ENCODE measurements at places on chromosomes 12 and 14.

DNA sequence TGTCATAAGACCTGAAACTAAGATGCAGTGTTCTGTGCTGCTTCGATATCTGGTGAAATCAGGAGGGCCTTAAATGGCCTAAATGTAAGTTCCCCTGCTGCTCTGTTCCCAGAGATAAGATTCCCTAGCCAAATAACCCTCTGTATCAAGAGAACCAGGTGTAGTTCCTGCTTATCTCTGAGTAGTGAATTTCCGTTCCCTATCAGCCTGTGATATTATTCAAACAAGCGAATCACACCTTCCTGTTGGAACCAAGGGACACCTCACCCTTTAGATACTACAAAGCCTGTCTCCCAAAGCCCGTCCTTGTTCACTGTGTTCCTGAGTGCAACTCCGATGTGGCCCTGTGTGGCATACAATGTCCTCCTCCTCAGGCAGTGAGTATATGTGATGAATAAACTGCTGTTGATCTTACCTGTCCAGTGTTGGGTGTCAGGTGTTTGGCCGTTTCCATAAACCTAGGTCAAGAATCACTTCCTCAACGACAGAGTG, 52.2 kb upstream of the COCH start:
- DNase-seq, result no peak

DNA sequence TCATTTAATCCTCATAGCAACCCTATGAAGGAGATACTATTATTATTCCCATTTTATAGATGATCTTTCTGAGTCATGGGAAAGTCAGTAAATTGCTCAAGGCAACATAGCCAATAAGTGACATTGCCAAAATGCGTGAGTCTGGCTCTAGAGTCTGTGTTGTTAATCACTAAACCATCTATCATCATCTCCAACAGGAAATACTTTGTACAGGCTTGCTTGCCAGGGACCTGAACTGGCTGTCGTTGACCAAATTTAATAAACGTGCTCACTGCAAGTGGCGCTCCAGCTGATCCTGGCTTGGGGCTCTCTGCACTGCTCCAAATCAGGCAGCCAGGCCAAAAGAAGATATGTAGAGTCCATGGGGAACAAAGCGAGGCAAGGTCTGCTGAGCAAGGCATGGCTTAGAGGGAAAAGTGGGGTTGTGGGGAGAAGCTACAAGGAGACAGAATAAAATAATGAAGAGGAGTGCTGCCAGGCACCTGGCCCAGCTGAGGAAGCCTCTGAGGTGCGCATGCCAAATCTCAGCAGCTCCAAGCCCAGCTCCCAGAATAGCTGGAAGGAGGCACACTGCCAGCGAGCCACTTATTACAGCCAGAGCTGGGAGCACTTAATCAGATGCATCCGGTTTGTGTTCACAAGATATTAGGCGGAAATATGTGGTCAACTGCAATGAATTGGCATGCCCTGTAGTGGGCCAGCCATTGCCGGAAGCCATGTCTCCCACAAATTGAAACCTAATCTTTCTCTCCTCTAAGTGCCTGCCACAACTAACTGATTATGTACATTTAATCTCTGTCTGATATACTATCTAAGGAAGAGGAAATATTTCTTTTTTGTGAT, 43.3 kb upstream of the PTPRO start:
- no peak for DNase-seq

GRCh38 chr12:42550800-42551199, 38.7 kb downstream of the PRICKLE1 start:
- DNase-seq, result no peak

GRCh38 chr14:97592341-97592980, 795.3 kb downstream of the VRK1 start:
- no peak for DNase-seq
